ENCODE measurements at places on chromosomes 7 and 10.

DNA sequence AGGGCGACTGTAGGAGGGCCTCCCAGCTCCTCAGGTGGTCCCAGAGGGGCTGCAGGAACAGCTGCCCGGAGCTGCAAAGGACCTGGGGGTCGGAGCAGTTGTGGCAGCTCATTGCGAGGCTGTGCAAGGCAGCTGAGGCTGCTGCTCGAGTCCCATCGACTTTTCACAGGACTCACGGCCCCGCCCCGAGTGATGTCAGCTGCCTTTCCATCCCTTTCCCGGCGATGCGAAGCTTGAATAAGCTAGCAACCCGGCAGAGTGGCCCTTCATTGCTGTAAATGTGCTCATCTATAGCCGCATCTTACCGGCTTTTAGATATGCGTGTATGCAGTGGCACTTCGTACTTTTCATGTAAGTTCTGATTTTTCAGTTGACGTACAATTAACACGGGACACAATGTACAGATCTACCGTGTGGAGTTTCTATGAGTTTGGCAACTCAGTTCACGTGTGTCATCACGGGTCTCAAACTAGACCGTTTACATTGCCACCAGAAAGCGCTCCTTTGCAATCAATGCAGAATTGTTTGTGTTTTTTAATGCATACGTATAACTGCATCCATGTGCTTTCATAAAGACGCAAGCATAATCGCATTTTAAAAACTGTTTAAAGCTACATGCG, at the start of gene CH25H:
Gene CH25H, minus strand, starts transcription at position 137 of the 620 bp plus-strand sequence. Its CDS starts 25 bp downstream, at position 112.
- DNase-seq, result no peak

DNA sequence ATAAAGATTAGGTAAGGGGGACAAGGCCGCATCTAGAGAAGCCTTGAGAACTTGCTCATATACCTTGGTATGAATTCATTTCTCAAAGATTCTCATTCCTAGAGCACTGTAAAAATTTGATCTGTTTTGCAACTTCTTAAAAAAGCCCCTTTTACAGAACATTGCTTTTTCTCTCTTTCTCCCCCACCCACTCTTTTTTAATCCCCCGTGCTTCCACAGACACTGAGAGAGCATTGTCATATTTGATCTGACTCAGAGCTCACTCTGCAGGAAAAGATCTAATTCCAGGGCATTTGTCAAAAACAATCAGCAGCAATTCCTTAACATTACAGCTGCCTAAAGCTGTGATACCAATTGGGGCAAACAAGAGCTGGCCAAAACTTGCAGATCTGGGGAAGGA, 92.0 kb downstream of the ARHGAP22 start:
- DNase-seq, result no peak

- DNase-seq, result no peak
These were observed 18.0 kb upstream of the DLG5 start for GRCh38 chr10:77944519-77944918.

- DNase-seq, result no peak
These were observed 143.9 kb downstream of the PFKFB3 start for GRCh38 chr10:6346631-6347030.

GRCh38 chr7:92633211-92633906, 43.2 kb upstream of the FAM133B start:
- DNase-seq, result no peak

DNA sequence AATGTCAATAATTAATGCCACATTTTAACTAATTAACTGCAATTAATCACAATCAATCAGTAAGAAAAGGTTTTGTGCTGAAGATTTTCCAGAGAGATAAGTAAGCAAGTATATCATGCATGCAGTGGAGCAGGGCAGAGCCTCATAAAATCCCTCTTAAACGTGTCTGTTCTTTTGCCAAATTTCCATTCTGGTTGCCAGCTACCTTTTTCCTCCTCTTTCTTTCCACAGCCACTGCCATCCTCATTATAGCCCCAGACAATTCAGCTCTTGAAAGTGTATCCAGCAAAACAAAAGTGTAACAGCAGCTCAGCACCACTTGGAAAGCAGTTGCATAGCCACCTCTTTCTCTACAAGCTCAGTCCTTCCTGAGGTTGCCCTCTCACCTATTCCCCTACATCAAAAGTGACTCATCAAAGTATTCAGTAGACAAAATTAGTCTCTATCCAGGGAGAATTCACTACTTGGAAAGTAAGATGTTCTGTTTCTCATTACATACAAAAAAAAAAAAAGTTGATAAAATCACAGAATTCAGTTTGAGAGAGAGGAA, 26.9 kb upstream of the EPHB6 start:
- DNase-seq, result no peak

DNA sequence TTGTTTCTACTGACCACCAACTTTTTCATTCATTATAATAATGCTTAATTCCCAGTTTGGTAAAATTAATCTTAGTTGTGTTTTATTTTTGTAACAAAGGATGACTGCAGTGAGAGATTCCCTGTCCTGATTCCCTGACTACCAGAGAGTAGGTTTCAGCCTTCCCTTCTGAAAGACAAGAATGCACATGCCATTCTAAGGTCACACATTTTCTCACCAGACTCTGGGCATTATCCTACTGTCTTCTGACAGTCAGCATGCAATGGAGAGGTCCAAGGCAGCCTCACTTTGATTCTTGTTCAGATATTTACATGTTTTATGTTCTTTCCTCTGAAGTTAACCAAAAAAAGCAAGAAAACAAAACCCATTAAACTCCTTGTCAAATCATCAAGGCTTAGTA, 372.7 kb upstream of the CDC14C start:
- no peak for DNase-seq

DNA sequence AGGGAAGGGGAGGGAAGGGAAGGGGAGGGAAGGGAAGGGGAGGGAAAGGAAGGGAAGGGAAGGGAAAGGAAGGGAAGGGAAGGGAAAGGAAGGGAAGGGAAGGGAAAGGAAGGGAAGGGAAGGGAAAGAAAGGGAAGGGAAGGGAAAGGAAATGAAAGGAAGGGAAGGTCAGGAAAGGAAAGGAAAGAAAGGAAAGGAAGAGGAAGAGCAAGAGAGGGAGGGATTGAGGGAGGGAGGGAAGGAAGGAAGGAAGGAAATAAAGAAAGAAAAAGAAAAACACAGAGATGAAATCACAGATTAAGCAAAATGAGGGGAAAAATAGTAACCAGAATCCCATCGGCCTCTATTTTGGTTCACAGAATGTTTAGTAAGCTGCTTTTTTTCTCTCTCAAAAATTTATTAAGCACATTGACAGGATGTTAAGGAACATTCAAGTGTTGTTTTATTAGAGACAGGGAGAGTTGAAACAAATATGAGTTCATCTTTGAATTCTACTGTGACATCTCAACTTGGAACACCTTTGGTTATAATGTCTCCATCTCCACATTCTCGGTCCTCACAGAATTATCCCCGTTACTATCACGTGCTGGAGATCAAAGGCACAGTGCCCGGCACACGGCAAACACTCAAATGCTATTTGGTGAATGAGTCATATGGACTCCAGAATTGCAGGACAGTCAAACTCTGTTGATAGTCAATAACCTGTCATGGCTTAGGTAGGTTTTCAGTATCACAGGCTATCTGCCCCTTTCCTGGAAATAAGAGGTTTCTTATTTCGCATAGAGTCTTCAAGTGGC, 52.4 kb downstream of the ABCB1 start:
- no peak for DNase-seq

GRCh38 chr10:23384364-23384763, 39.8 kb upstream of the C10orf67 start:
- no peak for DNase-seq

DNA sequence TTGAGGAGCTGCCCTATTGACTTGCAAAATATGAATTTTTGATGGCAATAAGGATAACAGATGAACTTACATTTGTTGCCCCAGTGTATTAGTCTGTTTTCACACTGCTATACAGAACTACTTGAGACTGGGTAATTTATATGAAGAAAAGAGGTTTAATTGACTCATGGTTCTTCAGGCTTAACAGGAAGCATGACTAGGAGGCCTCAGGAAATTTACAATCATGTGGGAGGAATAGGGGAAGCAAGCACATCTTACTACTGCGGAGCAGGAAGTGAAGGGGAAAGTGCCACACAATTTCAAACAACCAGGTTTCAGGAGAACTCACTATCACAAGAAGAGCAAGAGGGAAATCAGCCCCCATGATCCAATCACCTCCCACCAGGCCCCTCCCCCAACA, 57.9 kb downstream of the ZNF22 start:
- DNase-seq, result no peak

- no peak for DNase-seq
These were observed 32.5 kb upstream of the OPTN start for GRCh38 chr10:13067431-13067830.

- no peak for DNase-seq
These were observed 151.3 kb downstream of the CAMK1D start for GRCh38 chr10:12500381-12501303.

- no peak for DNase-seq
These were observed 68.0 kb upstream of the PRR15 start for GRCh38 chr7:29495653-29496052.

GRCh38 chr7:130793855-130794618, 60.0 kb upstream of the KLF14 start:
- DNase-seq, result no peak

GRCh38 chr10:131174651-131175540, 136.6 kb downstream of the TCERG1L start:
- no peak for DNase-seq

GRCh38 chr10:127905848-127906261, 1.0 kb upstream of the PTPRE start:
- no peak for DNase-seq

GRCh38 chr10:120897343-120897742, 46.2 kb downstream of the WDR11 start:
- no peak for DNase-seq

DNA sequence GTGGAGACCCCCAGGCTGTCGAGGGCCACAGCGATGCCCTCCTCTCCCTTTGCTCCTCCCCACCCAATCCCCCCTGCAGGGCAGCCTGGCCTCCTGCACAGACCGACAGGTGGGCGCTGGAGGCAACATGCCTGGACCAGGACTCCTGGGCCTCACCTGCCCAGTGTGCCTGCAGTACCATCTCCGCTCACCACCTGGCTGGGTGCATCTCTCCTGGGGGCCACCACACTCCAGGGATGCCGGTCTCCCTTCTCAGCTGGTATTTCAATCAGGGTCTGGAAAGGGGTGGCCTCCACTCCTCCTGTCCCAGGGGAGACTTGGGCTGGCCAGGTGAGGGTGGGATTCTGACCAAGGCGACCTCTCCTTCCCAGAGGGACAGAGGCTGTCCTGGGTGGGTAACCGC, 17.2 kb upstream of the CFAP46 start:
- no peak for DNase-seq

- DNase-seq, result no peak
These were observed 29.2 kb upstream of the NPFFR1 start for GRCh38 chr10:70312972-70313371.

DNA sequence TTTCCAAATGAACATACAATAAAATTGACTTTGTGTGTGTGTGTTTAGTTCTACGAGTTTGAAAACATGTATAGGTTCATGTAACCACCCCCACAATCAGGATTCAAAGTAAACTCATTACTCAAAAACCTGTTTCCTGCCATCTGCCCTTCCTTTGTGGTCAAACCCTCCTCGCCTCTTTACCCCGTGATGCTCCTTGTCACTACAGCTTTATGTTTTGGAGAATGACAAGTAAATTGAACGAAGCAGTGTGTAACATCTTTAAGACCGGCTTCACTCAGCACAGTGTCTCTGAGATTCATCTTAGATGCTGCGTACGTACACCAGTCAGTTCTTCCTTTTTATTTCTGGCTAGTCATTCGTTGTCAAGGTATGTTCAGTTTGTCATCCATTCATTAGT, 54.6 kb upstream of the MKI67 start:
- DNase-seq, result no peak

DNA sequence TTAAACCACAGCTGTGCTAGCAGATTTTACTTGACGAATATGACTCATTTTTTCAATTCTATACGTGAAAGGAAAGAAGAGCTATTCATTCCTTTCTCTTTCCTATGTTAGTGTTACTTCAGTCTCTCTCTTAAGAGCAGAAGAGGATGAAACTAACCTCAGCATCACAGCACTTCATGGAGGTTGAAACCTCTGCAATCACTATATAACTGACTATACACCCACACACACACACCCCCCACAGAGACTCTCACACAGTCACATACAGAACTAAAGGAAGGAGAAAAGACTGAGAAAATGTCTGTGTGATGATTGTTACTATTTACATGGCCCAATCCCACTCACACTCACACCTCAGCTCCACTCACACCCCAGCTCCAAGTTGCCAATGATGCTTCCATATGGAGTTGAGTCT, 104.2 kb downstream of the KIF20B start:
- DNase-seq, result peak; percentile 32

- no peak for DNase-seq
These were observed 34.6 kb downstream of the CHST3 start for GRCh38 chr10:71998840-71999194.

DNA sequence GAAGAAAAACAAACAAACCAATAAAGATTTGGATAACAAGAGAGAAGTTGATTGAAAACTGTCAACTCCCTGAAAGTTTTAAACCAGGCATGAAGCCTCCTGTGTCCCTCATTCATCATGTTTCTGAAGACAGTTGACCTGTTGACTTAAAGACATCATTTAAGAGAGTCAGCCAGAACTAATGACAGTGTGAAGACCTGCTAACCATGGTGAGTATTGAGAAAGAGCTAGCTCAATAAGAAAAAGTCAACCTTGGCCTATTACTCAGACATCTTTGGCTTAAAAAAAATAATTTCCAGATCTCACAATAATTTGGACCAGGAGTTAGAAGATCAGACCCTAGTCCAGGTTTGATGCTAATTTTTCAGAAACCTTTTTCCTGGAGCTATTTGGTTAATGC, 45.3 kb upstream of the ANKRD1 start:
- DNase-seq, result no peak

DNA sequence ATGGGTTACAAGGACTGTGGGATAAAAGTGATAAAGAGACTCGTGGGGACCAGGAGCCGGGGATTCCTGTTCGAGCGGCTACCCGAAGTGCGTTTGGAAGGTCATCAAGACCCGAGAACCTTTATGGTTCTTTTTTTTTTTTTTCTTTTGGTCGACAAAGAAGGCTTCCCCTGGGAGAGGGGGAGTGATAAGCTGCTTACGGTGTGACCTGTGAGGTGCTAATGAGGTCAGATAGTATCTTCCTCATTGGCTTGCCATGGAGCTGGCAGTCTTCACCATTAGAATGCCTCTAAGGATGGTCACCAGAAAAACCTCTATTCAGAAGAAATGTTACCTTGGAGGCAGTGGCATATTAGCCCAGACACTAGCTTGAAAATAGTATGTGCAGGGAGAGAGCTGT, 92.3 kb upstream of the STEAP4 start:
- no peak for DNase-seq

GRCh38 chr7:119935418-119936025, 337.5 kb upstream of the KCND2 start:
- DNase-seq, result no peak

DNA sequence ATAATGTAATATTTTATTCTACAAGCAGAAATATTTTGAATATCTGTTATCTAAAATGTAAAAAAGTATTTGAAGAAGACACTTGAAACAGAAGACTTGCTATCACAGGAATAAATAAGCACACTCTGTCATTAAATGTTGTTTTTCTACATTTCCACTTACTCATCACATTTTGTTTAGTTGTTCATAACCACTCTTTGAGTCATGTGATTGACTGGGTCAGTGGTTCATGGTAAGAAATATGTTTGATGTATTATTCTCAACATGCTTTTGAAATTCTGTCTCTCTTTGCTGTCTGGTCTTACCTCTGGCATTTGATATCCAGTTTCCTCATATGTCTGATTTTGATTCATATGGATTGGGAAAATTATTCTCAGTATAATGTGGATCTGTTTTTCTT, 171.8 kb downstream of the SUGCT start:
- DNase-seq, result no peak
